IMR-90 (cell line): ENCODE measurements at places on chromosomes 1 and 21. TPM values are rescaled to one million over a fixed set of nuclear protein-coding genes. Genes with fewer than 3 reads are reported as not detected.

Gene RAB7B
- total RNA-seq = 9.1 and 10.6 TPM in 2 replicates

Gene NIT1
- 22.8 TPM in 2 replicates for total RNA-seq

Gene FCRL6
- total RNA-seq = not detected in 2 replicates

Gene RAB3B
- 78.5 and 91.9 TPM in 2 replicates for total RNA-seq

Gene CYP4Z1
- total RNA-seq = not detected in 2 replicates

Gene LDLRAD2
- total RNA-seq = not detected in 2 replicates

Gene NLRP3
- total RNA-seq = 0.18 TPM in 1 of 2 replicates, not detected in the other

Gene INPP5B
- 17.2 and 20.4 TPM in 2 replicates for total RNA-seq

Gene CD84
- not detected in 2 replicates for total RNA-seq

Gene OR2L8
- not detected in 2 replicates for total RNA-seq

Gene FTCD
- not detected in 2 replicates for total RNA-seq

Gene CRB1
- under 0.01 TPM in 1 of 2 replicates, not detected in the other for total RNA-seq
